ENCODE measurements at places on chromosomes 7 and 10.

- DNase-seq = no peak
Observed at GRCh38 chr10:77359287-77359691, 278.3 kb downstream of the KCNMA1 start.

DNA sequence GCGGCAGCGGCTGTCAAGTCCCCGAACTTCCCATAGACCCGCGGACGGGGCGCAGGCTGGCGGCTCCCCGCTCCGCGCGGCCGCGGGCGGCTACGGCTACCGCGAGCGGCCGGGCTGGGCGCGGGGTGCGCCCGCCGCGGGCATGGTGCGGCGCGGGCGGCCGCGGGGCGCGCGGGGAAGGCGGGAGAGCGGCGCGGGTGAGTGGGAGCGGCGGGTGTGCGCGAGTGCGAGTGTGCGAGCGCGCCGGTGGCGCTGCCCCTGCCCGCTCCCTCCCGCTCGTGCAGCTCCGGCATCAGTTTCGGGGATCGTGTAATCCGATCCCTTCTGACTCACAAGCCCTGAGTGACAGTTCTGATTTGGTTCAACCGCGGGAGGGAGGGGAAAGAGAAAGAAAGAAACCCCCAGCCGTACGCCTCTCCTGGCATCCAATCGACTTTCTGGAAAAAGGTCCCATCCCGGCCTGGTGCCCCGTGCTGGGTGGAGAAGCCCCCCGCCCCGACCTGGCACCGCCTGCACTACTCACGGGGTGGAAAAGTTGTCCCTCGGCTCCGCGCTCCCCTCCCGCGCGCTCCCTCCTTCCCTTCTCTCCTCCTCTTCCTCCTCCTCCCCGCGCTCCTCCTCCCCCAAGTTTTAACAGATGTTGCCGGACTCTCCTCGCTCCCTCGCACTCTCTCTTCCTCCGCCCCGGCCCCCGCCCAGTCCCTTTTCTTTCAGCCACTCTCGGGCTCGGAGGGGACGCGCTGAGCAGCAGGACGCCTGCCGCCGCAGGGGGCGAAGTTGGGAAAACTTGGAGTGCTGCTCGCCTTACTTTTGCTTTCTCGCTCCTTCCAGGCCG lies at the start of gene GLI3:
Gene GLI3 (minus strand): TSS at position 234 of the 835 bp plus-strand sequence. CDS start 13,956 bp downstream, outside the sequence.
- no peak for DNase-seq

DNA sequence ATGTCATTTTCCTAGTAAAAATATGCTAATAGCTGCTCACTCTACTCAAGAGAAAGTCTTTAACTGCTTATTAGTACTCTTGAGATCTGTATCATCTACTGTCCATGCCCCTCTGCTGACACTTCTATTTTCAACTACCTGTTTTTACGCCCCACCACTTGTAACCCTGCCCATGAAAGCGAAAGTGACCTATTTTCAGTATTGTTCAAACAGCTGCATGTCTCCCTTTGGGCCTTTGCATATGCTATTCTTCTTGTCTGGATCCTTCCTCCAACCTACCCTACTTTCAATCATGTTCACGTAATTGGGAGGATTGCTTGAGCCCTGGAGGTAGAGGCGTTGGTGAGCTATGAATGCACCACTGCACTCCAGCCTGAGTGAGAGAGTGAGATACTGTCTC lies 1481.3 kb downstream of the GATA3 start:
- no peak for DNase-seq

GRCh38 chr7:105098863-105099515 lies 85.0 kb downstream of the KMT2E start:
- no peak for DNase-seq

DNA sequence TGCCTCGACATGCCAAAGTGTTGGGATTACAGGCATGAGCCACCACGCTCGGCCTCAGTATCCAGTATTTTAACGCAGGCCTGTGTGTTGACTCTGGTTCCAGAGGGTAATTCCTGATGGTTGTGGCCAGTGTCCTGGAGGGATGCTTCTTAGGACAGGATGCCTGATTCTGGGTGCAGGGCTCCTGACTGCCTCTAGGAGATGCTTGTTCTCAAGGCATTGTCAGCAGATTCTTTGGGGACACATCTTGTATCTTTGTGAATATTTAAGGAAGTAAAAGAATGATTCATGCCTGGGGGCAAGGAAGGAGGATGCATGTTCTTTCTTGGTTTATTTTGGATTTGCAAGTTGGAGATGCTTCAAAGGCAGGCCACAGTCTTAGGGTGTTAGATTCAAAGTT lies 2.2 kb downstream of the ZDHHC4 start:
- DNase-seq = no peak

DNA sequence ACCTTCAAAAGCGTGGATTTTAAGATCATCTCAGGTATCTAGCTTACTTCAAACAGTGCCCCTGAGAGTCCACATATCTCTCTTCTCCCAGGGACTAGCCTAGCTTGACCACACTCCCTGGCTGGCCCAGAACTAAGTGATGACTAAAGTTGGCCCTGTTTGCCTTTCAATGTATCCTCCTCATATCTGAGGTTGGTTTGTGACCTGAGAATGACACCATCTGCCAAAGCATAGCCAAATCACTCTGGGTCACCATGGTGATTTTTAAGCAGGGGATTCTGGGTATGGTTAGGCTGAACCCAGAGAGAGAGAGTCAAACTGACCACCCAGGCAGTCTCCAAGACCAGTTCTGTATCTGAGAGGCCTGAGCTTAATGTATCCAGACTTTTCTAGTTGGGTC lies 16.2 kb downstream of the CNNM1 start:
- no peak for DNase-seq

DNA sequence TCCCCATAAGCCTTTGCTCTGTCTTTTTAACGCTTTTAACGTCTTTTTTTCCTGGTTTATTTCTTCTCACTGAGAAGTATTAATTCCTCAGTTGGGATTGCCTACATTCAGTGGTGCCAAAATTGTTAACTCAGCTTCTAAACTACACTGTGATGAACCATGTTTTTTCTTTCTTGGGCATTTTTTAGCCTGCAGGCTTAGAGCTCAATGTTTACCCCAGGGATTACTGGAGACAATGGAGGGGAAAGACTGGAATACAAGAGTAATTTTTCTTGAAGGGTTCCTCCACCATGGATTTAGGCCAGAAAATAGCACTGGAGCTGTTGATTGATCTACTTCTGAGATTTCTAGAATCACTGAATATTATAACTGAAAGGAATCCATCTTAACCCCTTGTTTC lies 19.8 kb downstream of the STAMBPL1 start:
- DNase-seq = no peak

- no peak for DNase-seq
Observed at GRCh38 chr10:372566-372965, 237.3 kb downstream of the ZMYND11 start.

DNA sequence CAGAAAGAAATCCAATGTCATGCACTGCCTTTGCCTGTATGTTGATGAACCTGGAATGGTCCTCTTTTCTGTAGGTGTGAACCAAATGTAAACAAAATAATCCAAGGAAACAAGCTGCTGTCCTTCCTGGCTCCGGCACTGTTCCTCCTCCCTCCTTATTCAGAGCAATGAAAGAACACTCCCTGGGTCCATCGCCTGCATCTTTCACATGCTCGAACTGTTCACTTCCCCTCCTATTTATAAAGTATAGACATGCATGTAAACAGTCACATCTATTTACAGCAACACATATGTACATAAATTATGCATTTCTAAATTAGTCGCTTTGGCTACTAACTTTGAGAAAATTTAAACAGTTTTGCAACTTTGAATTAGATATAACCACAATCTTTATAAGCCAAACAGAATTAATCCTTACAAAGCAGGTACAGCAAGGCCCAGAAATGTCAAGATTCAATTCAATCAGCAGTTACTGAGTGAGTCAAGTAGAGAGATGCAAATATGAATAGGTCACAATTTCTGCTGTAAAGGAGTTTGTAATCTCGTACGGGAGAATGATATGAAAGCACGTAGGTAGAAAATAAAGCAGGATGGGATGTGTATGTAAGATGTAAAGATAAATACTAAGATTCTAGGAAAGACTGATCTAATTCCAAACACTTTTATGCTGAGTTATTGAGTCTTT lies 162.6 kb downstream of the PIP4K2A start:
- DNase-seq = no peak

GRCh38 chr7:70237256-70237655 lies 639.0 kb downstream of the AUTS2 start:
- DNase-seq = no peak

GRCh38 chr7:6175645-6176044 lies 96.8 kb downstream of the CYTH3 start:
- no peak for DNase-seq

GRCh38 chr7:111639934-111640333 lies 77.6 kb upstream of the IMMP2L start:
- no peak for DNase-seq

- no peak for DNase-seq
Observed at GRCh38 chr7:1019255-1019785, 25.0 kb upstream of the GPR146 start.

DNA sequence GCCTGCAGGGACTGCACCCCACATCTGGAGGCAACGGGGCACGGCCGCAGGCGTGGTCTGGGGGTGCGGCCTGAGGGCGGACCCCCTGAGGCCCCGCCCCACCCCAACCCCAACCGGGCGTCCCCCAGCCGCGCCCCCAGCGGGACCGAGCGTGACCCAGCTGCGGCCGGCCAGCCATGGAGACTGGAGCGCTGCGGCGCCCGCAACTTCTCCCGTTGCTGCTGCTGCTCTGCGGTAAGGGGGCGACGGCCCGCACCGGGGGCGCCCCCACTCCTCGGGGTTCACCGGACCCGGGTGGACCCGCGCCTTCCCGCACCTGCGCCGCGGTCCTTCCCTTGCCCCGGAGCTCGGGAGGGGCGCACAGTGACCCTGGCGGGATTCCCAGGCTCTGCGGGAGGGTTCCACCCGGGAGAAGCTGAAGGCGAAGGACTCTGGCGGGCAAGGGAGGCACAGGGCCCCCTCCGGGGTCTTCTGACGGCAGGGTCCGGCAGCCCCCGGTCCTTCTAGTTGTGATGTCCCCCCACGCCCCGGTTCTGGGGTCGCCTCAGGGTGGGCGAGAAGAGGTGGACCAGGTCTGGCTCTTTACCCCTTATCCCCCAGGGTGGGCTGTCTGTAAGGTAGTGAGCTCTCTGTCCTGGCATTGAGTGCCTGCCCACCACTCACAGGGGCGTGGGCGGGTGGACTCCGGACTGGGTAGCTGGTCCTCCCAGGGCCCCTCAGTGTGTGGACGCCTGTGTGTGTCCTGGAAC lies at the start of gene RAMP3:
Gene RAMP3 (plus strand): TSS at position 139 of the 749 bp plus-strand sequence. CDS start 38 bp downstream, at position 177.
- DNase-seq = no peak

DNA sequence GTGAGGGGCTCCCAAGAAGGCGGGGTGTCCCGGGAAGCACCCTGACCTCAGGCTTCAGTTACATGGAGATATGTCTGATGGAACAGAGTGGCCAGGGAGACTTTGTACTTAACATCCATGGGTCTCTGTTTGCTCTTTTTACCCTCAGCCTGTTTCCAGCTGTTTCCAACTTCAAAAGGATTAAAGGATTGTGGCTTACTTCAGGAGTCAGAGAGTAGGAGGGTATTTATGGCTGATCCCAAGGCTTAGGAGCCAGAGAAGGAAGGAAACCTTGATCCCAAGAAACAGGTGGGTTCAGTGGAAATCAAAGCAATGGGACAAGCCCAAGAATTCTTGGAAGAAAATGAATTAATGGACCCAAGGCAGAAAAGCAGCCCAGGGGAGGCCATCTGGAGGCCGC lies 37.7 kb upstream of the ZNF438 start:
- no peak for DNase-seq

DNA sequence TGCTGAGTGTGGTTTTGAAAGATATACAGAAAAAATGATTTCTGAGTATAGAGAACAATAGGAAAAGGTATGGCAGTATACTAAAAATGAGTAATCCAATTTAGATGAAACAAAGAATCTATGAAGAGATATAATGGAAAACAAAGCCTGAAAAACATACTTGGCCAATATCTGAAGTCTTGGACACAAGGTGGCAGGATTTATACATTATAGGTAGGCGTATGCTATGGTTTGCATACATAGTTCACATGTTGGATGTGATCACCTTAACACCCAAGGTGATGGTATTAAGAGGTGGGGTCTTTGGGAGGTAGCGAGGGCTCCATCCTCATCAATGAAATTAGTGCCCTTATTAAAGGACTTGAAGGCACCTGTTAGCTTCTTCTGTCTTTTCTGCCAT lies 34.5 kb upstream of the BPGM start:
- DNase-seq = no peak

- no peak for DNase-seq
Observed at GRCh38 chr10:31708474-31708873, 220.2 kb downstream of the ARHGAP12 start.

GRCh38 chr7:132065989-132066603 lies 509.7 kb upstream of the PODXL start:
- DNase-seq = no peak

- no peak for DNase-seq
Observed at GRCh38 chr7:38731215-38731614, 100.0 kb upstream of the AMPH start.

DNA sequence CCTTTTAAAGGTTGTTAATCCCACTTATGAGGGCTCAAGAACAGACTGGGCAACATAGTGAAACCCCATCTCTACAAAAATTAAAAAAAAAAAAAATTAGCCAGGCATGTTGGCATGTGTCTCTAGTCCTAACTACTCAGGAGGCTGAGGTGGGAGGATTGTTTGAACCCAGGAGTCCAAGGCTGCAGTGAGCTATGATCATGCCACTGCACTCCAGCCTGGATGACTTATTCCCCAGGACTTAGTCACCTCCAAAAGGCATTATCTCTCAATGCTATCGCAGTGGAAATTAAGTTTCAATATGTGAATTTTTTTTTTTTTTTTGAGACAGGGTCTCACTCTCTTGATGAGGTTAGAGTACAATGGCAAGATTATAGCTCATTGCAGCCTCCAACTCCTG lies 61.2 kb upstream of the TRIM24 start:
- DNase-seq = no peak

GRCh38 chr10:80436446-80437098 lies 17.5 kb upstream of the TSPAN14 start:
- no peak for DNase-seq

- DNase-seq = no peak
Observed at GRCh38 chr7:8773518-8773917, 340.1 kb downstream of the NXPH1 start.

GRCh38 chr7:23545493-23545892 lies 13.7 kb upstream of the TRA2A start:
- DNase-seq = no peak

DNA sequence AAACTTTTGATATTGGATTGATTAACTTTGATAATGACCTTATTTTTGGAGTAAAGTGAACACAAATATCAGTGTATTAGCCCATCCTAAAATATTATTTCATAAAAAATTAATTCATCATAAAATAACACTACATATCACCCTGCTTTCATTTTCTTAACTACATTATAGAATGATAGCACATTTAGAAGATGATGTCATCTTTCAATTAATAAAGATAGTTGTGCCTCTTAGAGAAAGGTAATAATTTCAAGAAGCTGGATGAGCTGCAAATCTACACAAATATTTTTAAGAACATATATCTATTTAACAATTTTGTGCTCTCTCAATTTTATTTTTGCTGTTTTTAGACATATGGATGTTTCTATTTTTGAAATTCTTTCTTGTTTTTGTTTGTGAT lies 126.1 kb downstream of the CNTNAP2 start:
- no peak for DNase-seq

GRCh38 chr10:9010931-9011670 lies 956.6 kb downstream of the GATA3 start:
- no peak for DNase-seq

- DNase-seq = no peak
Observed at GRCh38 chr7:85771516-85771915, 584.7 kb upstream of the SEMA3D start.

GRCh38 chr10:49645871-49646870 lies 32.3 kb downstream of the CHAT start:
- DNase-seq = no peak
